CD4-positive, alpha-beta T cell treated with Interleukin-4 for 4 hours (primary cell): ENCODE measurements at places on chromosomes 6 and 20.

- no peak for DNase-seq
Measured at GRCh38 chr20:12984863-12985262, 23.9 kb upstream of the SPTLC3 start.

DNA sequence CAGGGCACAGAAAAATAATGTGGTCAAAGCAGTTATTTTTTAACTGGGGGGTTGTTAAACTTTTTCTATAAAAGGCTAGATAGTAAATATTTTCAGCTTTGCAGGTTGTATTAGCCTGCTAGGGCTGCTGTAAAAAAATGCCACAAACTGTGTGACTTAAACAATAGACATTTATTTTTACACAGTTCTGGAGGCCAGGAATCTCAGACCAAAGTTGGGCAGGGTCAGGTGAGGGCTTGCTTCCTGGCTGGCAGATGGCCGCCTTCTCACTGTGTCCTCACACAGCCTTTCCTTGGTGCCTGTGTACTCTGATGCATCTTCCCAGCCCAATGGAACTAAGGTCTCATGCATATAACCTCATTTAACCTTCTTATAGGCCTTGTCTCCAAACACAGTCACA is 294.7 kb downstream of the PTPRT start:
- DNase-seq = no peak

GRCh38 chr20:22740829-22741228 is 156.5 kb upstream of the FOXA2 start:
- no peak for DNase-seq

- peak; percentile 91 for DNase-seq
Measured at GRCh38 chr6:16420715-16421461, 182.5 kb downstream of the GMPR start.

DNA sequence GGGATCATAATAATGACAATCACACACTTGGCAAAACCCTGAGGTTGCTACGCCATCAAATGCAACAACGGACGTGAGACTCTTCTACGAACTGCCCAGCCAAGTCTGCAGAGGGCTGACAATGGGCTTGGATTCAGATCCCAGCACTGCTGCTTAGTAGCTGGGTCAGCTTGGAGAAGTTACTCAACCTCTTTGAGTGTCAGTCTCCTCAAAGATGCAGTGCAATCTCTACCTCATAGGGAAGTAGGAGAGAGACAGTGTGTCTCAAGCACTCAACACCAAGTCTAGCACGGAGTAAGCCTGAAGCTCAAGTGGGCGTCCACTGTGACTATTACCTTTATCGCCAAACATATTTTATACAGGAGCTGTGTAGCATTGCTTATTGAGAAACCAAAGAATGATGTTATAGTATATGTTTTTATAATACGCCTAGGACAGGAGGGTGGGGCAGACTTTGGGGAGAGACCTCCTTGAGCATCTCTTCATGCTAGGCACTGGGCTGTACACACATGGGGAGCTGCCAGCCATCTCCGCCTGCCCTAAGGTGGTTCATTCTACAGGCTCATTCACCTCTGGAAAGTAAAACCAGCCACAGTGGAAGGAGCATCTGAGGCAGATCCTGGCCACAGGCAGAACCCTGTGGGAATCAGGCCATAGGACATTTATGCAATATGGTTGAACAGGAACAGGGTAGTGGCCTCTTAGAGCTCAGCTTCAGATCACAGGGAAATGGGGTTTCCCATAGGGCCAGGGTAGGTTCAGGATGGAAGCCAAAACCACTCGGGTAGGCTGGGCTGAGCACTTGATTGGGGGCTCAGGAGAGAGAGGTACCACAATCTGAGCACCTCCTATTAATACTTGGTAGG is 160.2 kb downstream of the MRPL14 start:
- no peak for DNase-seq

- no peak for DNase-seq
Measured at GRCh38 chr6:45474376-45474775, 96.6 kb upstream of the SUPT3H start.

DNA sequence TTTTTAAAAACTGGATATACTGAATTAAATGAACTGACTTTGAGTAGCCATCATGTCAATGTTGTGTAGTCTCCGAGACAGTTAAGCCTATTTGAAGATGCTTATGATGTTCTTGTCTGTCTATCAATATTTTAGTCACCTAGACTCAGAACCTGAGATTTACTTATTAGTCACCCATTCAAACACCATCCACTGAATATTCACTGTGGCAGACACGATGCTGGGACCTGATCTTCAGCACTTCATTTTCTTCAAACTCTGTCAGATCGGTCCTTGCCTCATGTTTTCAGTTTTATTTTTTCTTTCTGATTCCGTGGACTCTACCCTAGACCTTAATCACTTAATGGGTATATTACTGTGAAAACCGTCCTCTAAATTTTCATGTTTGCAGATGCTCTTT is 123.7 kb upstream of the MCHR2 start:
- no peak for DNase-seq

GRCh38 chr6:9628819-9629218 is 786.1 kb downstream of the TFAP2A start:
- DNase-seq = no peak

- DNase-seq = peak; percentile 86
Measured at GRCh38 chr20:49676581-49677291, 36.9 kb downstream of the B4GALT5 start.

- no peak for DNase-seq
Measured at GRCh38 chr20:47417245-47418068, 61.0 kb upstream of the ZMYND8 start.

- no peak for DNase-seq
Measured at GRCh38 chr6:151436802-151437201, 15.1 kb downstream of the RMND1 start.

GRCh38 chr6:52724042-52724405 is 39.3 kb downstream of the GSTA2 start:
- no peak for DNase-seq

DNA sequence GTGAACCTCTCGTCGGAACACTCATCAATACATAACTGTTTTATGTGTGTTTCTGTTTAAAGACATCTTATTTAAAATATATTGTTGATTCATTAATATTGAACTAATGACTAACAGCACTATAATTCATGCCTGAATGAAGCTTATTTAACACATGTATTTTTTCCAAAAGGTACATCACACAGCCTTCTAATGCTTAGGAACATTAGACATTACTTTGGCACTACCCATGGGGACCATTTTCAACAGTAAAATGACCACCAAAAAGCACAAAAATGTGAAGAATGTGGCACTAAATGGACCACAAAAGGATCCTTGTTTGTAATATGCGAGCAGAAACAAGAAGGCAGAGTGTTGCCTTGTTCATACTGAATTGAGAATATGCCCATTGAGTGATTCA is 109.2 kb downstream of the CEP57L1 start:
- DNase-seq = no peak

- no peak for DNase-seq
Measured at GRCh38 chr20:15986690-15987089, 586.6 kb downstream of the KIF16B start.

DNA sequence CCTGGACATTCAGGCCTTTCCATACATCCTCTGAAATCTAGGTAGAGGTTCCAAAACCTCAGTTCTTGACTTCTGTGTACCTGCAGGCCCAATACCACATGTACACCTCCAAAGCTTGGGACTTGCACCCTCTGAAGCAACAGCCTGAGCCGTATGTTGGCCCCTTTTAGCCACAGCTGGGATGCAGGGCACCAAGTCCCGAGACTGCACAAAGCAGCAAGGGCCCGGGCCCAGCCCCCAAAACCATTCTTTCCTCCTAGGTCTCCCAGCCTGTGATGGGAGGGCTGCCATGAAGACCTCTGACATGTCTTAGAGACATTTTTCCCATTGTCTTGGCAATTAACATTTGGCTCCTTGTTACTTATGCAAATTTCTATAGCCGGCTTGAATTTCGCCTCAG is 107.4 kb upstream of the FRMD1 start:
- no peak for DNase-seq

GRCh38 chr6:101116337-101116736 is 235.2 kb upstream of the ASCC3 start:
- no peak for DNase-seq

DNA sequence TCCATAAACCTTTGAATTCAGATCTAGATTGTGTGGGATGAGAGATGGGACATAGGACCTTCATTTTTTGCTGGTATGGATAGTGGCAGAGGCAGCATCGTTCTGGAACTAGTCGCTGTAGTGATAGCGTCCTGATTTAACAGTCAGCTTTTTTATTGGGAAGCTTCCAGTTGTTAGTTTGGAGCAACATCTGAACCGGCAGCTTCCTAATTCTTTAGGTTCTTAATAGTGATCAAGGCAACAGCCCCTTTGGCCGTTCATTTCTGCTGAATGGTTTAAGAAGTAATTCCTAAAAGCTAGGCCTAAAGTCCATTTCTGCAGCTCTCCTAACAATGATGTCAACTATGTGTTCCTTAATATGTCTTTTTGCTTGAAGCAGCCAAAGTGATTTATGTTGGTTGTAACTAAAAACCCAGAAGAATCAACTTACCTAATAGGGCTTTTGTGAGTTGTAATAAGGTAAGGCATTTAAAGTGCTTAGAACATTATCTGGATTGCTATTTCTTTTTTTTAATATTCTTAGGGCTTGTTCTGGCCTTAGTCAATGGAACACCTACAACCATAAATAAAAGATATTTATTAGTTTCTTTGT is 90.3 kb downstream of the SHLD1 start:
- DNase-seq = no peak

DNA sequence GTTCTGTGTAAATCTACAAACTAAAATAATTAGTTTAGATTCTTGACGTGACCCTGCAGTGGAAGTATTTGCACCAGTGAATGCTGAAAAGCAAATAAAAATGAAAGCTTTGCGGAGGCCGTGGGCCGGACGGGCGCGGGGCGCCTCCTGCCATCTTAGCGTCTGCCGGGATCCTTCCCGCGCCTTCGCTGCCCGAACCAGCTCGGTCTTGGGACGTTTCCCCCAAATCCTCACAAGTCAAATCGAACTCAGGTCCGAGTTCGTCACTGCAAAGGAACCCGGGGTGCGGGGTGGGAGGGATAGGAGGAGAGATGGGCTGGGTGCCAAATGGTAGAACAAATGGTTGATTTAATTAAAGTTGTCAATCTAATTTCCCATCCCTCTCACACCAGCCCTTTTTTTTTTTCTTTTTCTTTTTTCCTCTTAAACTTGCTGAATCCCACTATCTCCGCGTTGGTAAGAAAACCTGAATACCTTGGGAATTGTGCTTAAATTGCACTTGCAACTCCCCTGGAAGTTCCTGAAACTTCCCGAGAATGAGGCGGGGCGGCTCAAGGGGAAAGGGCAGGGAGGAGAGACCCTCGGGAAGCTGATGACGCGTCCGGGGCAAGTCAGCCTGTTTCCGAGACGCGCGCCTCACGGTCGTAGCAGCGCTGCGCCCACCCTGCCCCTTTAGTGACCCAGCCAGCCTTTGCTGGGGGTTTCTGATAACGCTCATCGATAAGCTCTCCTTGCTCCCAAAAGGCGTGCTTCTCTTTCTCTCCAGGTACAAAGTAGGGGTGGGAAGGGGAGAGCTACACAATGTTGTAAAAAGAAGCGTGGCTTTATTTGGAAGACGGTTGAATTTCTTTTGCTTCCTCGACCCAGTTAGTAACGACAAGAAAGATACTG is 1.8 kb downstream of the GJA1 start:
- DNase-seq = peak; percentile 1

GRCh38 chr6:163118941-163119340 is 295.6 kb upstream of the QKI start:
- no peak for DNase-seq

GRCh38 chr6:77324866-77325265 is 138.4 kb downstream of the HTR1B start:
- no peak for DNase-seq

- DNase-seq = no peak
Measured at GRCh38 chr6:10373642-10374359, 41.1 kb downstream of the TFAP2A start.

DNA sequence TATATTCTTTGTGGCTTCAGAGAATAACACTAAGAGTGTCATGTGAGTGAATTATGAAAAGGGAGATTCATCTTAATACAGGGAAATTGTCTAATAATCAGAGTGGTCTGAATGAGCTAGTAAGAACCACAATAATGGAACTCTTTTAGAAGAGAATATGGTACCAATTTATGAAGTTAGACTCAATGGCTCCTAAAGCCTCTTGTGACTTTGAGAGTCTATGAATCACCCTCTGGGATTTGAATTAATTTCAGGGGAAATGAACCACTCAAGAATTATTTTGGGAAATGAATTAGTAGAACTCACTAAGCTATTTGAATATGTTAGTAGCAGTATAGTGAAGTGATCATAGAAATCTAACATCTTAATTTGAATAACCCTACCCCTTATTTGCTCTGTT is 14.3 kb downstream of the PCMT1 start:
- DNase-seq = no peak

GRCh38 chr20:43681468-43681942 is 14.6 kb downstream of the MYBL2 start:
- no peak for DNase-seq

DNA sequence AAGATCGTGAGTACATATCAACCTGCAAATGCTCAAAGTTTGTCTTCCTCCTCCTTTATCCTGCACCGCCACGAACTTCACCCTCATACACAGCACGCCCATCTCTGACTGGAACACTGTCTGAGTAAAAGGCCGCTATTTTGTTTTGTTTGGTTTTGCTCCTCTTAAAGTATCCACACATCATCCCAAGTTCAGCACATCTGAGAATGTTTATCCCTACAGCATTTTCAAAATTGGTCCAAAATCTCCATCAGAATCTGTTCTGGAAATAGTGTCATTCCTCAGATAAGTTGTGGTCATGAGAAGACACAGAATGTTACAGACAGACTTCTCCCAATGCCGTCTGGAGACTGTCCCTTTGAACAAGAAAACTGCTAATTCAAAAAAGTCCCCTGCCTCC is 251.6 kb upstream of the ARID1B start:
- no peak for DNase-seq

- no peak for DNase-seq
Measured at GRCh38 chr20:4225745-4226144, 210.4 kb upstream of the RNF24 start.

GRCh38 chr6:80489911-80490635 is 383.6 kb downstream of the BCKDHB start:
- DNase-seq = no peak

- DNase-seq = peak; percentile 42
Measured at GRCh38 chr20:59518881-59519706, 85.2 kb upstream of the PHACTR3 start.

DNA sequence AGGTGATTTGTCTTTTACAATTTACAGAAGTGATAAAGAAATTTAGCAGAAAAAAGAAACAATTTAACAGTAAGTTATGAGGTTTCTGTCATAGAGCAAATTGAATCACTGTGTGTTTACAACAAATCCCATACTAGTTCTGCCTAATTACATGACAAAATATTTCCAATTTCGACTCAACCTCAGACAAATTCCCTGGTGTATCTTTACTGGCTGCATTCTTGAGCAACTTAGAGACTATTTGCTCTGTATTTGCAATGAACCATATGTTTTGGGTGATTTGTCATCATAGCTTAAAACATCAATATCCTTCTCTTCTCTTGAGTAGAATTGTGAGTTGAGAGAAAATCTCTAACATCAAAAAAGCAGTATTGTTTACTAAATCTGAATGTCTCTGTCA is 128.7 kb downstream of the SIM1 start:
- DNase-seq = no peak
